Liver (tissue), 10 donors: ENCODE measurements at places on chromosomes 7 and 10. TPM values are rescaled to one million over a fixed set of nuclear protein-coding genes. Genes with fewer than 3 reads are reported as not detected.

COL1A2 gene
- polyA plus RNA-seq: 49.1 TPM

DNA sequence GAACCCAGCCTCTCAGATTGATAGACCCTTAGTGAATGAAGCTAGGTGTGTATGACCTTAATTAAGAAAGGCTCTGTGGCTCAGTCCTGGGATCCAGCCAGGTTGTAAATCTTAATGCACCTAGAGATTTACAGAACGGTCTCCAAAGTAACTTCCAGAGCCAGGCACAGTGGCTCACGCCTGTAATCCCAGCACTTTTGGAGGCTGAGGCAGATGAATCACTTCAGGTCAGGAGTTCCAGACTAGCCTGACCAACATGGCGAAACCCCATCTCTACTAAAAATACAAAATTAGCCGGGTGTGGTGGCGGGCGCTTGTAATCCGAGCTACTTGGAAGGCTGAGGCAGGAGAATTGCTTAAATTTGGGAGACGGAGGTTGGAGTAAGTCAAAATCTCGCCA, 24.3 kb downstream of the CALHM2 start:
- no peak for DNase-seq

GRCh38 chr10:29257784-29258135, 31.1 kb upstream of the LYZL1 start:
- DNase-seq: no peak

GRCh38 chr7:107836237-107837144, 33.5 kb upstream of the SLC26A3 start:
- no peak for DNase-seq

DNA sequence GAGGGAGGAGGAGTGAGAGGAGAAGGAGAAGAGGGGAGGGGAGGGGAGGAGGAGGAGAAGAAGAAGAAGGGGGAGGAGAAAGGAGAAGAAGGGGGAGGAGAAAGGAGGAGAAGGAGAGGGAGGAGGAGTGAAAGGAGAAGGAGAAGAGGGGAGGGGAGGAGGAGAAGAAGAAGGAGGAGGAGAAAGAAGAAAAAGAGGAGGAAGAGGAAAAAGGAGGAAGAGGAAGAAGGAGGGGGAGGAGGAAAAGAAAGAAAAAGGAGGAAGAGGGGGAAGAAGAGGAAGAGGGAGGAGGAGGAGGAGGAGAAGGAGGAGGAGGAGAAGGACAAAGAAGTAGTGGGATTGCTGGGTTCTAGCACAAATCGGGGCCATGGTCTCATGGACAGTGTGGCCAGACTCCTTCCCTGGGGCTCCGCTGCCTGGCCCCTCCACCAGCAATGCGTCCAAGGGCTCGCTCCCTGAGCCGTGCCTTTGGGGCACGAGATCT, 4.2 kb upstream of the MAFK start:
- no peak for DNase-seq

DNA sequence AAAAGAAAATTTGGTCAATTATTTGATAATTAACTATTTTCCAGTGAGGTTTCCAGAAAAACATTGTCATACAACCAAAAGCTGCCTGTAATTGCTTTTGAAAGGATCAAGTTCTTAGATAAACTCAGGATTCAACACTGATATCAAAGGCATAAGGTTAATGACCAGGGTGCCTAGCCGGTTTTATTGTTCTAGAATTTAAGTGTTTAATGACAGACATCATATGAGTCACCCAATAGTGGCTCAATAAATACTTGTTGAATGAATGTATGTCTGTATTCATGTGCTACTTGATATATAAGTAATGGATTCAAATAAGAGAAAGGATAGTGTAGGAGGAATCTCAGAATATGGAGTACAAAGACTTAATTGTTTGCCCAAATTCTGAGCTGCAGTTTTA, 196.1 kb upstream of the LRGUK start:
- DNase-seq: no peak

FAM25G gene
- polyA plus RNA-seq: not detected

- no peak for DNase-seq
Measured at GRCh38 chr10:35011771-35012191, 78.4 kb downstream of the CUL2 start.

GRCh38 chr10:86091216-86091615, 275.4 kb downstream of the GRID1 start:
- no peak for DNase-seq

TNS3 gene
- 16.8 TPM for polyA plus RNA-seq

THSD7A gene
- 2.7 TPM for polyA plus RNA-seq

DNA sequence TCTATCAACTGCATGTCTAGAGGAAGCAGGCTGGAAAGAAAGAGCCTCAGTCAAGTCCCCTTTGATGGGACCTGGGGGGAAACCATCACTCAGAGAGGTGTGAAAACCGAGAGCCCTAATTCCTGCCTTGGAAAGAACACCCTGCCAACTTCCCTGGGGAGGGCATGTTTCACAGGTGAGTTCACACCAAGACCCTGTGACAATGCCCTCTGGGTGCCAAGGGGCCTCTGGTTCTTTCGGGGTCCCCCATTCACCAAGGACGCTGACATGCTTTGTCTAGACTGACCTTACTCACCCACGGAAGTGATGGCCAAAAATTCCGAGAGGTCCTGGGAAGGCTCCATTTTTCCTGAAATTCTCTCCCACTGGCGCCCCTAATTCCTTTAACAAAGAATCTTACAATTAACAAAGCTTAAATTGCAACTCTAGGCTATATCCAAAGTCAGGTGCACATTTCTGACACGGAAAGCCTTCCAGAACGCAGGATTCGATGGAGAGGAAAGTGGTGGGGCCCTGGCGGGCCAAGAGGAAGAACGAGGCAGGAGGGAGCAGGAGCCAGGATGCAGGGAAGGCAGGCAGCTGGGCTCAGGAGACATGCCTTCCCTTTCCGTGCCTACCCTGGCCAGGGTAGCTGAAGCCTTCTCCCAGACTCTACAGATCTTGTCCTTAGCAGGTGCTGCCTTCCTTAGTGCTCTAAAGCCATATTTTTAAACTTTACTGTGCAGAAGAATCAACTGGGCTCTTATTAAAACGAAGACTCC, 23.7 kb downstream of the VSTM4 start:
- no peak for DNase-seq

TEX47 gene
- polyA plus RNA-seq: not detected

DNA sequence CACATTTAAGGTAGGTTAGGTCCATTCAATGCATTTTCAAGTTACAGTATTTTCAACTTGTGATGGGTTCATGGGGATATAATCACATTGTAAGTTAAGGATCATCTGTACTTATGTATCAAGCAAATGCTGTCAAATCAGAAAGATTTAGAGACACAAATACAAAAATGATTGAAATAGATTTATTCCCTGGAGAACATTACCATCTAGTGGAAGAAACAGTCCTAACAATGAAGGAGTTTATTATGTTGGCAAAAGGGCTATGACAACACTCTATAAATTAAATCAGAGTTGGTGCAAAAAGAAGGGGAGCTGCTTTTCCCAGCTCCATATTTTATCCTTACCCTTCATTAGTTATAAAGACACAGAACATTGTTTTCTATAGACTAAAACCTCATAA, 69.0 kb downstream of the PRSS58 start:
- no peak for DNase-seq

GRCh38 chr10:1515780-1516491, 221.4 kb downstream of the ADARB2 start:
- no peak for DNase-seq

SLC26A5 gene
- 1.1 TPM for polyA plus RNA-seq

- no peak for DNase-seq
Measured at GRCh38 chr10:15642095-15642494, 77.6 kb downstream of the ITGA8 start.

GRCh38 chr7:22900784-22901183, 78.1 kb upstream of the TOMM7 start:
- DNase-seq: no peak

DNA sequence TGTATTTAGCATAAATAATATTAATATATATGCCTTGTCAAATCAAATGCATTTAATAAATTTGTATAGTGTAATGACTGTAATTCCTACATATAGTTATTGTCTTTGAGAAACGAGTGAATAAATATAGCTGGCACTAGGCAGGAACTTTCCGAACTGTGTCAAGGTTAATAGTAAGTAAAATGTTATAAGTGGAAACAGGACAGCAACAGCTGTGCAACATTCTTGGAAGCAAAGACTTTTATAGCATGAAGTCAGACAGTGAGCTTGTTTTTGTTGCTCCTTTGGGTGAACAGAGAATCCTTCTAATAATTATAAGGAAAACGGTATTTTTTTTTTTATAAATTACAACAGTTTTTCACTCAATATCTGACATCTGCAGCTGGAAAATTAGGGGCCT, 14.0 kb upstream of the EXOC6 start:
- DNase-seq: no peak

GRCh38 chr7:21886396-21886795, 59.3 kb downstream of the CDCA7L start:
- DNase-seq: no peak

- DNase-seq: no peak
Measured at GRCh38 chr10:106198275-106198674, 966.2 kb downstream of the SORCS1 start.

DNA sequence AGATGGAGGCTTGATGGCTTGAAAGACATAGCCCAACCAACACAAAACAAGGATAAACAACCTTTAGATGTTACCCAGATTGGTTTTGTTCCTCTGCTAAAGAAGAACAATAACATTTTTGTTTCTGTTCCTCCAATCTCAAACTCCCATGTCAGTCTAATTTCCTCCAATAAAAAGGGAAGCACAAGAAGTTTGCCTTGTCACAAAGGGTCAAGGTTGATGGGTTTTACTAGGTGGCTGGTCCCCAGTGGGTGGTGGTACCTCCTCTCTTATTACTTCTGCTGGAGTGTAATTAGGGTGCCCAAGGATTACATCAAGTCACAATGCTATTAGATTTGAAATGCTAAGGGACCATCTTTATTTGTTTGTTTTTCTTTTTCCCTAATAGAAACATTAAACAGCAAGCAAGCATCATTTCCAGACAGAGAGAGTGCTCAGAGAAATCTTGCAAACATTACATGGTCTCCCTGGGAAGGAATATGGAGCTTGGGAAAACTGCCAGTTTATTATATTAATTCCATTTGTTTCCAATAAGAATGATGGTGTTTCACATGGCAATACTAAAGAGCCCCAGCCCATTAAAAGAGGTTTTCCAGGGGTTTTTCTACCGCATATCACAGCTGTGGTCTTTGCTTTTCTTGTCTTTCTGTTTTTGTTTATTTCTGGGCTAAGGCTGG, 78.3 kb upstream of the AOAH start:
- DNase-seq: no peak

DOCK4 gene
- polyA plus RNA-seq: 7.2 TPM
